Right ventricle myocardium superior (tissue), 1 donor: ENCODE measurements at places on chromosomes 7 and 10. TPM values are rescaled to one million over a fixed set of nuclear protein-coding genes. Genes with fewer than 3 reads are reported as not detected.

DNA sequence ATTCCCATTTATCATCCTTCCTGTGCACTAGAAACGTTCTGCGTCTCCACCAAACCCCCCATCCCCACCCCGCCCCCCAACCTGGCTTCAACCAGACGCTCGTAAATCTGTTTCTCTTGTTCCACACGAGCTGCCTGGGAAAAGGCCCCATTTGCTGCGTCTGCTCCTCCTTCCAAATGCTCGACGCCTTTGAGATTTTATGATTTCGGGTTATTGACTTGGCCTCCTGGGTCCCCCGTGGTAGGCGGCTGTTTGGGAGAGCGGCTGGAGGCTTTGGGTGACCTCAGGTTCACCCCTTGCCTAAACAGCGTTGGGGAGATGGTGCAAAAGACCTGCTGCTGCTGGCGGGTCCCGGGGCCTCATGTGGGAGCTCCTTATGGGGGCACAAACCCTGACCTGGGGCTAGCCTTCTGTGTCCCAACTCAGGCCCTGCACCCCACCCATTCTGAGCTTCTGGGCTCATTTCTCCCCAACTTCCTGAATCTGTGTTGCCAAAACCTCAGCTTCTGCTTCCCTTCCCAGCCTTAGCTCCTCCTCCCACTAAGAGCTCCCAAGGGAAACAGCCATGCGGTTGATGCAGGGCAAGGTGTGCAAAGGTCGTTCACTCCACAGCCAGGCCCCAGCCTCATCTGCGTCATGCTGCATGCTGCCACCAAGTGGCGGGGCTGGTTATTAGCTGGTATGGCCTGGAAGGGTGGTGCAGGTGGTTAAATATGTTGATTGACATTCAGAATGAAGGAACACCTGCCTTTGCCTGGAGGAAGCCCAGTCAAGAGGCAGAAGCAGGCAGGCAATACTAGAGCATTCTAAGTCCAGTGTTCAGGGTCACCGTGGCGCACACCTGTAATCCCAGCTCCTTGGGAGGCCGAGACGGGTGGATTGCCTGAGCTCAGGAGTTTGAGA lies 49.1 kb upstream of the ELN start:
- peak; percentile 60 for DNase-seq

DNA sequence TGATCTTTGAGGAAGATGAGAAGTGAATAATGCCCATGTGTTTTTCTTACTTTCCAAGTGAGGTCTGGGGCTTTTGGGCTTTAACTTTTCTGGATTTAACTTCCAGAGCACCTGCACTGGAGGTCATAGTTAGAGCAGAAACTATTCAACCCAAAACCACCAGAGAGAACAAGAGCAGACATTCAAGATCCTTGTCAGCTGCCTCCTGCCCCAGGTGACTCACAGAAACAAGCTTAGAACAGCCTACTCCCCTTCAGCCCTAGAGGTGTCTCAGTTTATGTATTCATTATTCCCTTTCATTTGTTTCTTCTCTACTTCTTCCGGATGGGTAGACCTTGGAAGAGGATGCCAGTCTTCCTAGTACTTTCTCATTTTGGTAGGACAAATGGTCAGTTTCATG lies 270.5 kb downstream of the CNTNAP2 start:
- no peak for DNase-seq

Gene SPOCK2
- total RNA-seq: 9.6 TPM

DNA sequence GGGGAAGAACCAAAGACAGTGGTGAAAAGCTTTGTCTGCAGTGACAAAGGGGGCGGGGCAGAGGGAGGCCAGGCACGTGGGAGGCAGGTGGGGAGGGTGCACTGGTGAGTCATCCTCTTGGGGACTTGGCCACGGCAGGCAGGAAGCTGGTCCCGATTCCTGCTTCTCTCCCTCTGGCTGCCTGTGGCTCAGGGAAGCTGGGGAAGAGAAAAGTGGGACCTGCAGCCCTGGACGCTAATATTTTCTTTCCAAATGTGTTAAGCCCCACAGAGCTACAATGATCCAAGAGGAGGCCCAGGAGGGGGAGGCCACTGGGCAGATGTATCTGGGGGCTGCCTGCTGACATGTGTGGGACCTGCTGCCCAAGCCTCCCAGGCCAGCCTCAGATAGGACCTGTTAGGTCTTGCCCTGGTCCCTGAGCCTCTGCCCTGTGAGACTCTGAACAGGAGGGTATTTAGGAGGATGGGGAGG lies 231.8 kb downstream of the KCNMA1 start:
- no peak for DNase-seq

DNA sequence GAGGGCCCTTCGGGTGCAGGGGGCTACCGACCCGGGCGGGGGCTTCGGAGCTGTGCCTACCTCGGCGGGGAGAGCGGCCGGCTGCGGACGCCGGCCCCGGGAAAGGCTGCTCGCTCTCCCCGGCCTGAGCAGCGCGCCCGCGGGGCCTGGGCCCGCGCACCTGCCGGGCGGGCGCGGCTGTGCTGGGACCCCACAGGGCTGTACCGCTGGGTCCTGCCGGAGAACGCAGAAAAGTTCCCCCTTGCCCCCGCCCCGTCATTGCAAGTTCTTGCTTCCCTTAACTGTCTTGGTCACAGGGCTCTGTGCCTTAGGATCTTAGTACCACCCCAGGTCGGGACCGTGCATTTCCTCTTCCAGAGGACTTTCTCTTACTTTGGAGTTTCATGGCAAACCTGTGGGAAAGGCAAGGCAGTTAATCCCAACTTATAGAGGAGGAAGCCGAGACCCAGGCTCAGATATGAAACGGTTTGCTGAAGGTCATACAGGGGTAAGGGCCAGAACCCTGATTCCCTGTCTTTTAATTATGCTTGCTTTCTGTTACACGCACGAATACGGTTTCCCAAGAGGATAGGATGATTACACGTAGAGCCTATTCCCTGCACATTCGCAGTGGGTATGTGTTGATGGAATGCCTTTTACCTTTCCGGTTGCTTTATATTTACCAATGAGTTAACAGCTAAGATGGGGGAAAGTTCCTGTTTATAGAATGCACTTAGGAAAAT lies 652 bp downstream of the PCGF5 start:
- peak; percentile 54 for DNase-seq

DNA sequence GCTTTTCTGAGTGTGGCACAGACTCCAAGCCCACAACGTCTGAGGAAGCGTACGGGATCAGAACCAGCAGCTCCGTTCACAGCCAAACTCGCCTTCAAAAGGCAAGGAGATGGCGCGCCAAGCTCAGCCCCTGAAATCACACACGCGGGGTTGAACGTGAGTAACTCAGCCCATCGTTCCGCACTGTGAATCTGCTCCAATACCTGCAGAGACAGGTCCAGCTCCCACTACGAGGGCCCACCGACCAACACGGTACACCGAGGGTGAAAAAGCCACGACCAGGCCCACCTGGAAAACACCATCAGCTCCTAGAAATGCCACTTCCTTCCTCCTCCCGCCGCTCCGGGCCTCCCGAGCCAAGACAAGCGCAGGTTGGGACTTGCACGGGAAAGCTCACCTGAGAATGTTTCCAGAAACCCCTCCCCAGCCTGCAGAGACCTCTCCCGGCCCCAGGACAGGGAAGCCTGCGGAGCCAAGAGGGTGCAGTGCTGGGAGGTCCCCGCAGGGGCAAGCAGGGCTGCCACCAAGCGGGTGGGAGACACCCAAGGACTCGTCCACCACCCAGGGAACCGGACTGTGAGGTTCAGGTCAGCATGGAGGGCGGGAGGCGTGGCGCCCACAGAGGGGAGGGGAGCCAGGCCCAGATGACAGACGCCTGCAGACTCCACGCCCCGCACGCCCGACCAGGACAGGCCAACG lies 93.9 kb upstream of the PDGFA start:
- DNase-seq: no peak

DNA sequence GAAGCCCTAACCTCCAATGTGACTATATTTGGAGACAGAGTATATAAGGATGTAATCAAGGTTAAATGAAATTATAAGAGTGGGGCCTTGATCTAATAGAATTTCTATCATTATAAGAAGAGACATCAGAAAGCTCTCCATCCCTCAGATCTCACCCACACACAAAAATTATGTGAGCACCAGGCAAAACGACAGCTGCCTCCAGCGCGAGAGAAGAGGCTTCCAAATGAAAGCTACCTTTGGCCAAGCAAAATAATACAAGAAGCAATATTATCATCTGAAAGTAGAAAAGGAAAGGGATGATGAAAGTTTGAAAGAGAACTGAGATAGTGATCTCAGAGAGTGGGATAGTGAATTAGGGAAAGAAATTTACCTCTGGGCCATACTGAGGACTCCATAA lies 1192.5 kb downstream of the NXPH1 start:
- DNase-seq: no peak

Gene NAT16
- total RNA-seq: not detected

- no peak for DNase-seq
These were observed 20.0 kb downstream of the LRRD1 start for GRCh38 chr7:92158660-92159575.

GRCh38 chr7:155205368-155206317 lies 92.0 kb upstream of the INSIG1 start:
- DNase-seq: peak; percentile 86

Gene C10orf62
- 0.48 TPM for total RNA-seq

Gene EN2
- total RNA-seq: 0.11 TPM

GRCh38 chr10:129871966-129872365 lies 92.1 kb downstream of the EBF3 start:
- DNase-seq: no peak

Gene BLNK
- 0.73 TPM for total RNA-seq

- DNase-seq: no peak
These were observed 315.8 kb upstream of the MGMT start for GRCh38 chr10:129151281-129151680.

Gene PROSER2
- total RNA-seq: 0.97 TPM

GRCh38 chr10:101113890-101114403 lies 17.2 kb upstream of the TLX1 start:
- DNase-seq: no peak

Gene STEAP1B
- total RNA-seq: 0.43 TPM

Gene AGBL3
- total RNA-seq: 1.2 TPM

Gene CNNM1
- 0.13 TPM for total RNA-seq

DNA sequence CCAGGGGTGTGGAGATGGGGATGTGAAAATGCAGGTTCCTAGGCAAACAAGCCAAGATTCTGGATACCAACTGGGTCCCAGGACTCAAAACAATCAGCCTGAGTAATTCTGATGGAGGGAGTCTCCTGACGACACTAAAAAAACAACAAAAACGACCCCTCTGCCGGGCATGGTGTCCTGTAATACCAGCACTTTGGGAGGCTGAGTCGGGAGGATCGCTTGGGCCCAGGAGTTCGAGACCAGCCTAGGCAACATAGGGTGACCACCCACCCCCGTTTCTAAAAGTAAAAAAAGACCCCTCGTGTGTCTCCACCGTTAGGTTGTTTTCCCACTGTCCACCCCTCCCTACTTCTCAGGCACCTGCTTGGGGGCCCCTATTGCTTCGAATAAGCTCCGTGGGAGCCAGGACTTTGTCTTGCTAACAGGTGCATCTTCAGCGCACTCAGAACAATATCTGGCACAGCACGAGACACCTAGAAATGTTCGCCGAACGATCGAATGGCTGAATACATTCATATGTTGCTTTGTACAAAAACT lies 743 bp upstream of the NRF1 start:
- DNase-seq: no peak

GRCh38 chr10:119518176-119518575 lies 24.3 kb downstream of the RGS10 start:
- DNase-seq: no peak

GRCh38 chr10:132497063-132497680 lies 40.4 kb upstream of the INPP5A start:
- DNase-seq: peak; percentile 18

GRCh38 chr10:74223755-74224529 lies 72.9 kb downstream of the ADK start:
- DNase-seq: no peak

Gene MYOF
- 30.4 TPM for total RNA-seq
